ENCODE measurements at places on chromosomes 1 and 21.

- DNase-seq = no peak
Observed at GRCh38 chr21:40587736-40588346, 259.1 kb downstream of the DSCAM start.

DNA sequence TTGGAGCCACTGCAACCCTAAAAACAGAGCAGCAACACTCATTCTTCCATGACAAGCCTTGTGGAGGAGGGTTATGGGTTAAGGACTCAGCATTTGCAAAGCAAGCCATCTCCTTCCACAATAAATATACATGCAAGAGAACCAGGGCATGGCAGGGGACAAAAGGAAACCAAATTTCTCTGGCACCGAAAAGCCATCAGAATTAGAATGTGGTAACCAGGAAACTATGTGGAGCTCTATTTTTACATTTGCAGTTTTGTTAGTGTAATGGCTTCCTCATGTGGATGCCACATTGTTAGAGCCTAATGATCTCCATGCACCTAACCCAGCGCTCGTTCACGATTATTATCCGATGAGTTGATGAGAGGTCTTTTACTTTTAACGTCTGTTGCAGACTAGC, 91.7 kb downstream of the NAV1 start:
- DNase-seq = no peak

- no peak for DNase-seq
Observed at GRCh38 chr1:34787461-34788420, 5.1 kb upstream of the GJA4 start.

DNA sequence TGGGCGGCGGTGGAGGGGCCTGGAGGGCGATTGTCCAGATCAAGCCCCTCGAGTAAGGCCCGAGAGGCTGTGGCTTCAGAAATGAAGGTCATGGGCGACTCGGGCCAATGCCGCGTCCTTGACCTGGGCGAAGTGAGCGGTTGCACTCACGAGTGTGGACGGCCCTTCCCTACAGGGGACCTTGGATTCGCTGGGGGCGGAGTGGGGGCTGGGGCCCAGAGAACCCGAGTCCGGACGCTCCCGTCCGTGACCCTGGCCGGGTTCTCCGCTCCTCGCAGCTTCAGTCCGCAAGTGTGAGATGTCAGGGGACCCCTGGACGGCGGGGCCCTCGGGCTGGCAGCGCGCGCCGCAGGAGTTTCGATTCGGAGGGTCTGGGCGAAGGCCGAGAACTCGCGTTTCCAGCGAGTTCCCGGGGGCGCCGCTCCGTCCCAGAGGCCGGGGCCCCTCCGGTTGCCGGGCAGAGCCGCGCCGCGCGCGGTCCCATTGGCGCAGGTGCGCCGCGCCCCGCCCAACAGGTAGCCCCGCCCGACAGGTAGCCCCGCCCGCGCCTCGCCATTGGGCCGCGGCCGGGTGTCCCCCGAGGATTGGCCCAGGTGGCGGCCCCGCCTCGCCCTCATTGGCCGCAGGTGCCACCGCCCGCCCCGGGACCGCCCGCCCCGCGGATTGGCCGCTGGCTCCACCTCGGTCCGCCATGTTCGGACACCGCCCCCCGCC, at the start of gene PRKCZ:
Gene PRKCZ, plus strand, starts transcription at position 694 of the 714 bp plus-strand sequence. CDS start 220 bp downstream, outside the sequence.
- DNase-seq = no peak

DNA sequence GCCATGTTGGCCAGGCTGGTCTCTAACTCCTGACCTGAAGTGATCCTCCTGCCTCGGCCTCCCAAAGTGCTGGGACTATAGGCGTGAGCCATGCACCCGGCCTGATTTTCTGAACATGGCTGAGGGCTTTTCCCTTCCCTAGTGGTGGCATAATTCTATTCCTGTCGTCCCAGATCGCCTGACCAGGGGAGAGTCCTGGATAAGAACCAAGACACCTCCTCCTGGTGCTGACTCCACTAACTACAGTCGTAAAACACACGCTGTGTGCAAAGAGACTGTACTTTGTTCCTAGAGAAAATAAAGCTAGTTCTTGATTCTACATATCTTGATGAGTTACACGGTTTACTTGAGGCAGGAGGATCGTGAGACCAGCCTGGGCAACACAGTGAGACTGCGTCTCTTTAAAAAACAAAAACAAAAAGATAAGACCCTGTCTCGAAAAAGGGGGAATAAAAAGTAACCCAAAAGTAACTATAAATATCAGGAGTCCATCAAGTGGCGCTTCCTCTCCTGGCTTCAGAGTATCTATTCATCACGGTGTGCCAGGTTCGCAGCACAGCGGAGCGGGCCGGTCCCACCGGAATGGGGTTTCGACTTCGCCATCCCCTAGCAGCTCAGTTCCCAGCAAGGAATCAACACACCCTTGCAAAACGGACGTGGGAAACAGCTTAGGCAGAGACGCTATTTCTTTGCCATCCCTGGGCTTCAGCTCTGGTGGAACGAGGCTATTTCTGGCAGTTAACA, 973 bp downstream of the SDF4 start:
- DNase-seq = no peak
